M059J (cell line): ENCODE measurements at places on chromosomes 16 and 17. TPM values are rescaled to one million over a fixed set of nuclear protein-coding genes. Genes with fewer than 3 reads are reported as not detected.

DNA sequence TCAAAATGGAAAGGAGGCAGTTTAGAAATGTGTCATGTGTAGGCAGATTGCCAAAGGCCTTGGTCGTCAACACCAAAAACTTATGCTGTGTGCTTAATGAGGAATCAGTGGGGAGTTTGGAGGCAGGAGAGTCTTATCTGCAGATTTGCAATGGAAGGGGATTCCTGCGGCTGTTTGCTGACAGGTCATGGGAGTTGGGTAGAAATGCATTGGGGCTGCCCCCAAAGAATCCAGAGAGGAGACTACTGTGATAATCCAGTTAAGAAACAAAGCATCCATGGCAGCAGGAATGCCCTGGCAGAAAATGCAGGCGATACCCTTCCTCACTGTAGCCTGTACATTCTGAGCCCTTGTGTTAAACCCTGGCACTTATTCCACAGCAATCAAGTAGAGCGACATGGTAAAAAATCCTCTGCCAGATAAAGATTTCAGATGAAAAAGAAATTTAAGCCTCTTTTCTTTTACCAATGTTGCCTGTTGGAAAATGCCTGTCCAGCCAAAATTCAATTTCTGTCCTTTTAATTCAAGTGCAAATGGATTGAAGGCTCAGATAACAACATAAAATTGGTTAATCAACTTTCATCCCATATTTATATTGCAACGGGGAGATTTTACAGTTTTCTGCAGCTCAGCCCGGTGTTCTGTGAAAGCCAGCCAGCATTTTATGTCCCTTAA lies 491.0 kb upstream of the CDH5 start:
- DNase-seq = peak; percentile 49

The SLC25A11 gene
- 87.0 and 103 TPM in 2 replicates for total RNA-seq

The SMIM5 gene
- total RNA-seq = not detected in 2 replicates

GRCh38 chr17:34226011-34226743 lies 28.9 kb upstream of the CCL2 start:
- DNase-seq = peak; percentile 89

GRCh38 chr17:75386430-75386829 lies 19.0 kb downstream of the GRB2 start:
- no peak for DNase-seq

DNA sequence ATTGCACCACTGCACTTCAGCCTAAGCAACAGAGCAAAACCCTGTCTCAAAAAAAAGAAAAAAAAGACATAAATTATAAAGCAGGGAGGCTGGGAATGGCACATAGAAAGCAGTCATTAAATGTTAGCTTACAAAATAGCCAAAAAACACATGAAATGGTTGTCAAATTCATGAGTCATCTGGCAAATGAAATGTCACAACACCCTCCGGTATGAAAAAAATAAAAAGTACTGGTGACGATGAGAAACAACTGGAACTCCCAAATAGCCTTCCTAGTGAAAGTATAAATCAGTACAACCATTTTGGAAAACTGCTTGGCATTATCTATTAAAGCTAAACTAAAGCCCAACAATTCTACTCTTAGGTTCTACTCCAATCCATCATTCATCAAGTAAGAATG lies 3.5 kb upstream of the KATNB1 start:
- peak; percentile 42 for DNase-seq

DNA sequence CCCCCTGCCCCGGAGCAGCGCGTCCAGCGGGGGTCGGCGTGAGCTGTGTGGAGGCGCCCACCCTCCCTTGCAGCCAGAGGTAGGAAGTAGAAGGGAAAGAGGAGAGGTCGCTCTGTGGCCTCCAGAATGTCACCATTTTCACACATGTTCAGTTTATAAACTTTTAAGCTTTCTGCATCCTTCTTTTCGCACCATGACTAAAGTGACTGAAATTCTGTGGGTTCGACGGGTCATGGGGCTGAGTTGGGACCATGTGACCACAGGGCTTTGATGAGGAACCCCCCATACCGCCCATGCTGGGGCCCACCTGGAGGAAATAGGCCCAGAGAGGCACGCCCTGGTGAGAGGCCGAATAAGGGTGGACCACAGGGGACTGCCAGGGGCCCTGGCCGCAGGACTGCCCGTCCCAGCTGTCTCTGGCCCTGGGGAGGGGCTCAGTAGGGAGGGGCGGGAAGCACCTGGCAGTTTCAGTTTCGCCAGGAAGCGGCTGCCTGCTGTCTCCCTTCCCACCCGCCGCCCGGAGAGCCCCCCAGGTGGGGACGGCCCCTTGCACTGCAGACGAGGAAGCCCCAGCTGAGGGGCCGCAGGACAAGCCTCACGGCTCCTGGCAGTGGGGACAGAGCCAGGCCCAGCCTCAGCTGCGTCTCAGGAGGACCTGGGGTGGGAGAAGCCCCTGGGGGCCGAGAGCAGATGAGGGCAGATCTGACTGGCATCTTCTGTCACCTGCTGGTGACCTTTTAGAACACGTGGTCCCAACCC lies 9.0 kb downstream of the CBFA2T3 start:
- DNase-seq = no peak

- peak; percentile 5 for DNase-seq
Observed at GRCh38 chr17:73765824-73766563, 121.7 kb upstream of the SDK2 start.

- DNase-seq = no peak
Observed at GRCh38 chr17:3512505-3513171, 36.8 kb downstream of the ASPA start.

DNA sequence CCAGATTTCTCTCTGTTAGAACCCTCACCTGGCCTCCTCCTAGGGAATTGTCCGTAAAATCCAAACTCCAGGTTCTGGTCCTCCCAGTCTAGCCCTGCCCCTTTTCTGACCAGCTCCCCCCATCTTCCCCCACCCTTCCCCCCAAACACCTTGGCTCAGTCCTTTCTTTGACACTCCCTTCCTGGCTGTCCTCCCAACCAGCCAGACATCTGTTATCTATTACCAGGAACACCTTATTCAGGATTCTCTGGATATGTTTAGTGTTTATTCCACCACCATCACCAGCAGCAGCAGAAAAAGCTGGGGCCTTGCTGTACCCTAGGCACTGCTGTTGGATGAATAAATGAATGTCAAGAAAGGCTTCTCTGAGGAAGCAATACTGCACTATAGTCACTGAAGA lies 4.0 kb upstream of the CMTM3 start:
- no peak for DNase-seq

DNA sequence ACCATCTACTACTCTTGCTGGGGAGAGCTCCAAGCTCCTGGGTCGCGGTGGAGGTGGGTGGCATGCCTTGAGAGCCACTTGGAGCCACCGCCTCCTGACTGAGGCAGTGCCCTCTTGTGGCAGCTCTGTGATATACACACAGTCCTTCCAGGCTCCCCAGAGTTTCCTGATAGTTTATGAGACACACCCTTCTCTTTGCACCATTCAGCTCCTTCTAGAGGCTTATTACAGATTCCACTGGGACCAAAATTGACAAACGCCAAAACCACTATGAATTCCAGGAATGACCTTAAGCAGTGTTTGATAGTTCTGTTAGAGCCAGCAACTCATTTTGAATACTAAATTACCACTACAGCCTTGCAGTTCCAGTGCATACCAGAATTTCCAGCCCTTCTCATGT lies 170.1 kb upstream of the CDH13 start:
- DNase-seq = peak; percentile 58

The TTYH2 gene
- 0.15 TPM in 2 replicates for total RNA-seq

DNA sequence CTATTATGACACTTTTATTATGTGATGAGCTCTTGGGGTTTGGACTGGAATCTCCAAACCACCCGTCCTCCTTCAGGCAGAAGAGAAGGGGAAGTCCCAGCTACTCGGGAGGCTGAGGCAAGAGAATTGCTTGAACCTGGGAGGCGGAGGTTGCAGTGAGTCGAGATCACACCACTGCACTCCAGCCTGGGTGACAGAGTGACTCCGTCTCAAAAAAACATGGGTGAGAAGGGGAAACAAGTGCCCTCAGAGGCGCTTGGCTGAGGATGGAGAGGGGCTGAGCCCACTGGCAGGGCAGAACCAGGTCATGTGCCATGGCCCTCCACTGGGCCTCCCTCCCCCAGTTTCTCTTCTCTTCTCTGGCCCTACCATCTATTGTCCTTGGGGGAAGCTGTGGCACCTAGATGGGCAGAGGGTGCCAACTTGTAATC lies 120.9 kb upstream of the SMURF2 start:
- DNase-seq = no peak

DNA sequence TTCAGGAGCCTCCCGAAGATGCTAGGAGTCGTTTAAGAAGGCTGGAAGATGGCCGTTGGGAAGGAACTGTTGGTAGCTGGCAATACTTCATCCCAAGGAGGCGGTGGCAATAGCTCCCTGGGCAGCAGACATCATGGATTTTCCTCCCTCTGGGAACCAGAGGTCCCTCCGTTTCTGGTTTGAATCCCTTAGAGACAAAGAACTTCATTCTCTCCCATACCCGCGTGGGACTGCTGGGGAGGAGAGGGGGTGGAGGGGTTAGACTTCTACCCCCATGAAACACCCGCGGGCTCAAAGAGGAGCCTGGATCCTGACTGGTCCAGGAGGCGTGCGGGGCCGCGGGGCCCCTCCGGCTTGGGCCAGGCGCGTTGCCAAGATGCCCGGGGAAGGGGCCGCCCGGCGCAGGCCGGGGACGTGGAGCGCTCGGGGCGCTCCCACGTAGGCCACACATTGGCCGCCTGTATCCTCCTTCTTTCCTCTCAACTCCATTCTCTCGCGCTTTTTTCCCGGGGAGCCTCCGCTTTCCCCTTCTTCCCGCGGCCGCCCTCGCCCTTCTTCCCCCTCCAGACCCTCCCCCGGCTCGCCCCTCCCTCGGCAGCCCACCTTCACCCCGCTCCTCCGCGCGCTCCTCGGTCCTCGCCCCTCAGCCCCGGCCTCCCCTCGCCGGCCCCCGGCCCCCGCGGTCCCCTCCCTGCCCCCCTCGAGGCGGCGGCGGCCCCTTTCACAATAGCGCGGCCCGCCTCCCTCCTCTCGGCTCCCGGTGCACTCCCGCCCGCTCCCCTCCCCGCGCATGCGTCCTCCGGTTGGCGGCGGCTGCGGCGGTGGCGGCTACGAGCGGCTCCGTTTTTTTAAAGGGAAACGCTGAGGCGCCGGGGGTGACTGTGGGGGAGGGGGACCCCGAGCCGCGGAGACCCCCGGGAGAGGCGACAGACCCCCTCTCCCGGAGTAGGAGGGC lies at the start of gene MSL1:
Gene MSL1 (plus strand): TSS at position 791 of the 955 bp plus-strand sequence. CDS start 642 bp downstream, outside the sequence.
- peak; percentile 73 for DNase-seq

The BRICD5 gene
- total RNA-seq = 0.10 and 0.89 TPM in 2 replicates

DNA sequence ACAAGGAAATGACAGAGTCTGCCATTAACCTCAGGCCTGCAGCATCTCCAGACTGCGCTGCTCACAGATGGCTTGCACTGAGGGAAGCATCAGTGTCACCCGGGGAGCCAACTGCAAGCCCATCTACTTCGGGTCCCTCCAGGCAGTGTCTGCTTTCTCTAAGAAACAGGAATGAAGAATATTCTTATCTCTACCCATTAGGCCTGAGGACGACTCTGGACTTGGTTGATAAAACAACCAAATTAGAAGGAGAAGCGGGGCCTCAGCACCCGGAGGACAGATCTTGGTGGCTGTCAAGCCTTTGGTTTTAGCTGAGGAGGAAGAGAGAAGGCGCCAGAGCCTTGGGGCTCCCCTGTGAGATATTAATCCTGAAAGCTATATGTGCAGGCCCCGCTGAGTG lies 19.5 kb upstream of the MGAT5B start:
- DNase-seq = no peak

The SLFN12L gene
- 0.37 and 1.4 TPM in 2 replicates for total RNA-seq

GRCh38 chr16:55444754-55445485 lies 34.1 kb upstream of the MMP2 start:
- DNase-seq = no peak

DNA sequence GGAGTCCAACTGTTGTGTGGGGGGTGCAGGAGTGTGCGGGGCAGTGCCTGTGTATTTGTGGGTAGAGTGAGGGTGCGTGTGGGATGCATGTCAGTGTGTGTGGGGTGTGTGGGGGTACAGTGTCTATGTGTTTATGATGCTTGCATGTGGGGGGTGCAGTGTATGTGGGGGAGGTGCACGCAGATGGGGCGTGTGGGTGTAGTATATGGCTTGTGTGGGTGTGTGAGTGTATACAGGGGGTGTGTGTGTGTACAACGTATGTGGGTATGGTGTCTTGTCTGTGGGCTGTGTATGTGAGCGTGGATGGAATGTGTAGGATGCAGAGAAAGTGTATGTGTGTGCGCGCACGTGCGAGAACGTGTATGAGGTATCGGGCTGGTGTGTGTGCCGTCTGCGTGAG lies 160.4 kb downstream of the ZFHX3 start:
- no peak for DNase-seq

The TOX3 gene
- total RNA-seq = not detected in 2 replicates

The HIGD1B gene
- not detected in 2 replicates for total RNA-seq

GRCh38 chr17:2171702-2172076 lies 116.8 kb downstream of the HIC1 start:
- DNase-seq = no peak

The TAX1BP3 gene
- total RNA-seq = 239 and 243 TPM in 2 replicates

- DNase-seq = peak; percentile 22
Observed at GRCh38 chr16:21565861-21566669, 33.3 kb upstream of the METTL9 start.

- peak; percentile 18 for DNase-seq
Observed at GRCh38 chr17:46978489-46979146, 435 bp downstream of the RPRML start.

DNA sequence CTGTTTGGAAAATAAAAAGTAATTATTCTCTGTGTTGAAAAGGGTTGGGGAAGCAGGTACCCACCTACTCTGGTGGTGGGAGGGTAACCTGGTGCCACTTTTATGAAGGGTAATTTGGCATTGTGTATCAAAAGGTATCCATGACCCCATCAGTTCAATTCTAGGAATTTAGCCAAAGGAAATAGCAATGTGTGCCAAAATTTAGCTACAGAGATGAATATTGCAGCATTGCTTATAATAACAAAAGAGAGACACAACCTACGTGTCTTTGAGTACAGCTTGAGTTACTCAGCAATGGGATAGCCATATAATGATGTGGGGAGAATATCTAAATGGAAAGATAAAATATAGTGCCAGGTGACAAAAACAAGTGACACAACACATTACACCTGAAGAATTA lies 170.7 kb downstream of the NTN1 start:
- DNase-seq = no peak

The TPSAB1 gene
- total RNA-seq = not detected in 2 replicates

The OMG gene
- total RNA-seq = not detected in 2 replicates

- DNase-seq = no peak
Observed at GRCh38 chr17:56675876-56676660, 82.6 kb downstream of the NOG start.

GRCh38 chr17:81409190-81409935 lies 14.1 kb downstream of the BAHCC1 start:
- no peak for DNase-seq

The TMIGD1 gene
- total RNA-seq = not detected in 2 replicates

The GUCY2D gene
- total RNA-seq = not detected in 2 replicates

The TSPOAP1 gene
- total RNA-seq = 0.22 and 0.47 TPM in 2 replicates

The HS3ST3A1 gene
- 1.8 and 3.6 TPM in 2 replicates for total RNA-seq

GRCh38 chr17:65855245-65855644 lies 293.8 kb upstream of the AXIN2 start:
- peak; percentile 74 for DNase-seq

The TBX6 gene
- total RNA-seq = 0.39 TPM in 1 of 2 replicates, not detected in the other

The TUBG2 gene
- 15.9 and 21.0 TPM in 2 replicates for total RNA-seq

GRCh38 chr17:12472252-12473173 lies 193.2 kb upstream of the MYOCD start:
- peak; percentile 6 for DNase-seq
